ENCODE measurements at places on chromosomes 5 and 9.

GRCh38 chr5:131000289-131000688 lies 164.8 kb downstream of the HINT1 start:
- no peak for DNase-seq

DNA sequence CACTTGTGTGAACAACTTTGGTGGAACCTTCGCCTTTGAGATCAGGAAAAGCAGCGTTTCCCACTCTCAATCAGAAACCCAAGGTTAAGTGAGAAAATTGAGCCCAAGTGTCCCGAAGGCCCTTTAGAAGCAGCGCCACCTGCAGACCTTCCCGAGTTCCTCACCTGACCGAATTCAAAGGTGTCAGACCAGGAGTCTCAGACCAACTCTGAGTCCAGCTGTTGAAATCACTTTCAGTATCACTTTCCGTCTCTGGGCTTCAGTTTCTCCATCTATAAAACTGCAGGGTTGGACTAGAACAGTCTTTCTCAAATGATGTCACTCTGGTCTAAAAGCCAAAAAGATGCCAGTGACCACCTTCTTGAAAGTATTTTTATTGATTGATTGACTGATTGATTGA lies 31.7 kb upstream of the GRHPR start:
- peak; percentile 33 for DNase-seq

DNA sequence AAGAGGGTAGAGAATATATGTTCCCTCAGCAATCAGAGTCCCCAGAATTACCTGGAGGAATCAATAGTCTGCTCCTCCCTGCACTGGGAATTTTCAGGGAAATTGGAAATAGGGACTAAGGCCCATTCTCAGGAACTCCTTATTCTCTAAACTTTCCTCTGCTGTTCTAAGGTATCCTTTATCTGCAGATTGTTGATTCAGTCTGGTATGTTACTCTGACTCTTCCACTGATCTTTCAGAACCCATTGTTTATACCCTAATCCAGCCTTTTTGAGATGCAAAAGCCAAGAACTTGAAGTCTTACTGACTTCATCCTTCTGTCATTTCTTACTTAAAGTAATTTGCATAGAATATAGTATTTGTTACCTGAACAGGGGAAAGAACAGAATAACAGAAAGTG lies 143.5 kb upstream of the PPP1R2B start:
- no peak for DNase-seq

- no peak for DNase-seq
Measured at GRCh38 chr5:111765613-111766571, 8.9 kb upstream of the NREP start.

- DNase-seq: no peak
Measured at GRCh38 chr9:12785260-12785770, 10.5 kb downstream of the LURAP1L start.

- no peak for DNase-seq
Measured at GRCh38 chr5:123696921-123697341, 185.0 kb downstream of the CSNK1G3 start.

- DNase-seq: no peak
Measured at GRCh38 chr9:81508476-81508875, 180.9 kb downstream of the TLE1 start.

- DNase-seq: no peak
Measured at GRCh38 chr9:92749071-92749933, 15.3 kb downstream of the BICD2 start.

DNA sequence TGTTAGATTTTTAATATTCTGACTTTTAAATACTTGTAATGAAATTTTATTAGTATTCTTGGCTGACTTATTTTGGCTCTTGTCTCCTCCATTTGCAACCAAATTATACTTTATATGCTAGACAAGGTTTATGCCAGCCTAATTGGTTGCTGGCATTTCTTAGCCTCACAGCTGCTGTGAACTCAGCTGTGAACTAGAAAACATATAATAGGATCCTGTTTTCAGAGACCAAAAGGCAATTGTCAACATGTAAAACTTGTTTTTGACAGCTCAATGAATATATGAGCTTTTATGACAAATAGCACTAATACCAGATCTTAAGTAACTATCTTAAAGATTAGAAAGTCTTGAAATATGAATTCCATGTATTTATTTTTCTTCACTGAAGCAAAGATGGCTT lies 25.9 kb downstream of the KIF2A start:
- DNase-seq: no peak

- DNase-seq: no peak
Measured at GRCh38 chr5:66637994-66638393, 41.8 kb downstream of the MAST4 start.

DNA sequence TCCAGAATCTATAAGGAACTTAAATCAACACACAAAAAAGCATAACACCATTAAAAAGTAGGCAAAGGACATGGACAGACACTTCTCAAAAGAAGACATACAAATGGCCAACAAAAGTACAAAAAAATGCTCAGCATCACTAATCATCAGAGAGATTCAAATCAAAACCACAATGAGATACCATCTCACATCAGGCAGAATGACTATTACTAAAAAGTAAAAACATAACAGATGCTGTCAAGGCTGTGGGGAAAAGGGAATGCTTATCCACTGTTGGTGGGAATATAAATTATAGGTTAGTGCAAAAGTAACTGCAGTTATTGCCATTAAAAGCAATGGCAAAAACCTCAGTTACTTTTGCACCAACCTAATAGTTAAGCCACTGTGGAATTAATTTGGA lies 32.2 kb upstream of the SPATA31D4 start:
- DNase-seq: no peak

DNA sequence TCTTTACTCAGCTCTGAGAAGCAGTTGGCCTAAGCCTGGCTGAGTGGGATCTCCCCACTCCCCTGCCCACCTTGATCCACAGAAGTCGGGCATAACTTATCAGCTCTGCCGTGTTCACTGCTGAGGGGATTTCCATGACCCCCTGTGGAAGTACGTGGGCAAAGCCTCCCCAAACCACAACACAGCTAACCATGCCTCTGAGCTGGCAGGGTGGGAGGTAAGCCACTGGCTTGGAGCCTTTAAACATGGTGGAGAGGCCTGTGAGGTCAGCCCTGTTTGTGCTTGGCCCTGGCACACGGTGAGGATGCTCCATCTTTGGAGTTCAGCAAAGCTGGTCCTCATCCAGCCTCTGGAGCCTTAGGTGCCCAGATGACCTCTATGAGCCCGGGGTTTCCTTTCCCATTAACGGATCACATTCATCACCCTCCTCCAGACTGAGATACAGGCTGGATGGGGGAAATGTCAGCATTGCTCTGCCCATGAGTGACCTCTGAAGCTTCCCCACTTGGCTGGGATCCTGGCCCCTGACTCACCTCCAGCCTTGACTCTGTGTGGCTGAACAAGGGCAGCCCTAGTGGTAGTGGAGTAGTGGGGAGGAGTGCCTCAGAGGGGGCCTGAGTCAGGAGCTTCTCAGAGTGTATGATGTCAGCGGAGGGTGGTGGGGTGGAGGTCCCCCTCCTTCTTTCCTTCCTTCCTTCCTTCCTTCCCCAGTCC lies 6.2 kb downstream of the PDLIM4 start:
- no peak for DNase-seq

DNA sequence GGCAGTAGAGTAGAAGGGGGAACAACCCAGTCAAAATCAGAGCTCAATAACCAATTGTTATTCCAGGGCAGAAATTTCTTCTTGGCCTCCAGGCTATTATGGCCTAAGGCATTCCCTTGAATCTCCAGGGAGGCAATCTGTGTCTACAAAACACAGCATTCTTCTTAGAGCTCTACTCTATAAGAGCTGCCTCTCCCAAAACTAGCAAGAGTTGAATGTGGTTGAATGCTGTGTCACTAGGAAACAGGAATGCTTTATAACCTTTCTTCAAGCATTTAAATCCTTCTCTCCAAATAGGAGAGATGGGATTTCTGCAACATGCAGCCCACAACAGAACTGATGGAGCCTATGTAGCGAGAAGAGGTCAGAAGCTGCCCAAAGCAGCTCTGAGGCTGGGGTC lies 97.1 kb upstream of the APC start:
- no peak for DNase-seq

DNA sequence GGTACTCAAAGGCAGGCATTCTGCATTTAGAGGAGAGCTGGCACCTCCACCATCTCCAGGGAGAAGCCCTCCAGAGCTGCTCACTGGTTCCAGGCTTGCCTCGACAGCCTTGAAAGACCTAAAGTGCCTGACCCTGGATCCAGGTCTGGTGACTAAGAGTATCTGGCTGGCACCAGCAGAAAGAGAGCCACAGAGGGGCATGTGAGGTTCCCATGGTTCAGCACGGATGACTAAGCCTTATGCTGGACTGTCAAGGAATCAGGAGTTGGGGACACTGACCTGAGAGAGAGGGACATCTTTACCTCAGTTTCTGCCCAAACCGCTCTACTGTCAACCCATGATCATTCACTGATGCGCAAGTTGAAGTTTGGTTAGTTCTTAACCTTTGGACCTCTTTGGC lies 3.0 kb downstream of the ACTL7A start:
- DNase-seq: no peak

- no peak for DNase-seq
Measured at GRCh38 chr5:132230871-132231270, 3.2 kb upstream of the P4HA2 start.

- DNase-seq: no peak
Measured at GRCh38 chr9:36721846-36722588, 149.3 kb downstream of the MELK start.

DNA sequence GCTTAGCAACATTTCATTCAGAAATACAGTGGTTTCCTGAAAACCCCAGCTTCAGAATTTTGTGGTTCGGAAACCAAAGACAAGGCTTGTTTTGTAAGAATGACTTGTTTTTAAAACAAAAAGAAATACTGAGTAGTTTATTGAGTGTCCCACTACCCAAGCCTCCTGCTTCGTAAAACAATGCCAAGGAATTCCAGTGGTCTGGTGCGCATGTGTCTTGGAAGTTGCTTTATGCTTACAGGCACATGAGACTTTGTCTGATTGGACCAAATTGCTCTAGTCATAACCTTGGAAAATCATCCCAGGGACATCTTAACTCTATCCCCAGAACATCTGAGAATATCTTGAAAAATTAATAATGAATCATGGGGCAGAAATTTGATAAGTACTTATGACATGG lies 77.1 kb upstream of the FST start:
- DNase-seq: no peak

DNA sequence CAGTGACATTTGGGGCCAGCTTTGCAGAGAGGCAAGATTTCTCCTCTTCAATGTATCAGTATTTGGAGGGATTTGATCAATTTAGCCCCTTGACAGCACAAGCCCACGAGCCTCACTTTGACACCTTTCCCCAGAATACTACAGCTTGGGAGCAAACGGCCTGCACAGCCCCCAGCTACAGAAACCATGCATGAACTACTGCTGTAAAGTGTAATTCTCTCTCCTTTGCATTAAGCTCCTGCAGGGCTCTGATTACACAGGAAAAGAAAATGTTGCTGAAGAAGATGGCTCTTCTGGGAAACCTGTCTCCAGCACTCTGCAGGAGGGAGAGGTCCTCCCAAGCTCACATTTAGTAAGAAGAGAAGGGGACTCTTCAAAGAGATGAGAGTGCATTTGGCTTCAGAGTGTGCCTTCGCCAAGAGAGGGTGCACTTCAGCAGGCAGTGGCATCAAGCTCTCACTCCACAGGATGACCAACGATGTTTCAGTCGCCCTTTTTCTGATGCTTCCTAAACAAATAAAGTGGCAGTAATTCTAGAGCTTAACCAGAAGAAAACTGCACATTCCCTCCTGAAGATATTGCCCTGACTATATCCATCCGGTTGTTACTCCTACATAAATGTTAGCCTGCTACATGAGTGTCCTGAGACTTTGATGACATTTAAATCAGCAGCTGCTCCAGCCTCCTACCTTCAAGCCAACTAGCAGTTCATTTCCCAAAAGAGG lies 272.2 kb downstream of the AUH start:
- DNase-seq: peak; percentile 39

GRCh38 chr5:31815376-31815775 lies 176.4 kb downstream of the PDZD2 start:
- no peak for DNase-seq

GRCh38 chr9:127090341-127090985 lies 32.0 kb downstream of the ANGPTL2 start:
- no peak for DNase-seq

All from SW480 (cell line).